ENCODE measurements at places on chromosomes 3 and 15.

GRCh38 chr3:2465842-2466241 is 367.2 kb downstream of the CNTN4 start:
- DNase-seq, result no peak

DNA sequence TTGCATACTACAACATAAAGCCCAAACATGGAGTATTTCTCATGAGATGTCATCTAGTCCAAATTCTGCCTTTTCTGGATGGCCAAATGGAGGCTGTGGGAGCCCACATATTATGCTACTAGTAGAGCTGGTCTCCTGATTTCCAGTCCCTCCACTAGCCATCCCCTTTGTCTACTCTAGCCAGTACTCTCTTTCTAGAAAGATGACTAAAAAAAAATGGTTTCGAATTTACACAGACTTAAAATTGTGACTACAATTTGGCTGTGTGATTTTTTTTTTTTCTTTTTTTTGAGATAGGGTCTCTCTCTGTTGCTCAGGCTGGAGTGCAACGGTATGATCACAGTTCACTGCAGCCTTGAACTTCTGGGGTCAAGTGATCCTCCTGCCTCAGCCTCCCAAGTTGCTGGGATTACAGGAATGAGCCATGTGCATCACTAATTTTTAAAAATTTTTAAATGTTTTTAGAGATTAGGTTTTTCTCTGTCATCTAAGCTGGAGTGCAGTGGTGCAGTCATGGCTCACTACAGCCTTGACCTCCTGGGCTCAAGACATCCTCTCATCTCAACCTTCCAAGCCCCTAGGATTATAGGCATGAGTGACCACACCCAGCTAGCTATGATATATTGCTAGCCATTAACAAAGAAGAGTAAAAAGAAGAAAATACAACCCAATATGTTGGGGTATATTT is 273.9 kb downstream of the ADAMTSL3 start:
- no peak for DNase-seq

- DNase-seq, result peak; percentile 38
Measured at GRCh38 chr3:193040836-193041672, 123.4 kb upstream of the MB21D2 start.

- DNase-seq, result peak; percentile 85
Measured at GRCh38 chr15:60396958-60397771, 621 bp downstream of the ANXA2 start.

All from fibroblast of skin of back (primary cell).